Prostate gland (tissue), 2 donors: ENCODE measurements at places on chromosomes 6 and 20.

GRCh38 chr20:33257237-33257636 is 21.4 kb downstream of the BPIFA1 start:
- no peak for DNase-seq

GRCh38 chr6:163780994-163781393 is 366.5 kb downstream of the QKI start:
- peak; percentile 13 for DNase-seq

GRCh38 chr6:1767481-1768246 is 157.9 kb downstream of the FOXC1 start:
- DNase-seq, result no peak

DNA sequence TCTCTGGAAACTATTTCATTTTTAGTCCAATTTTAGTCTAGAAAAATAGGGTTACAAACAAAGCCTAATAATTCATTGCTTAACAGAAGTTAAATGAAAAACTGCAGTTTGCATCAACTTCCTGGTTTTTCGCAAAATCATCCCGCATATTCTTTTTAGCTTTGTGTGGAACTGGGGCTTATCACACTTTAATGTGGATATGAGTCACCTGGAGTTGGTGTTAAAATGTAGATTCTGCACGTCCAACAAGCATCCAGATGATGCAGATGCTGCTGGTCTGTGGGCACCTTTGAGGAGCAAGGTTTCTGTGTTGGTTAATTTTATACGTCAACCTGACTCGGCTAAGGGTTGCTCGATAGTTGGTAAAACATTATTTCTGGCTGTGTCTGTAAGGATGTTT is 126.1 kb downstream of the PLCB4 start:
- DNase-seq, result no peak

- DNase-seq, result no peak
Observed at GRCh38 chr6:63573899-63574553, 1.7 kb downstream of the LOC128125822 start.

DNA sequence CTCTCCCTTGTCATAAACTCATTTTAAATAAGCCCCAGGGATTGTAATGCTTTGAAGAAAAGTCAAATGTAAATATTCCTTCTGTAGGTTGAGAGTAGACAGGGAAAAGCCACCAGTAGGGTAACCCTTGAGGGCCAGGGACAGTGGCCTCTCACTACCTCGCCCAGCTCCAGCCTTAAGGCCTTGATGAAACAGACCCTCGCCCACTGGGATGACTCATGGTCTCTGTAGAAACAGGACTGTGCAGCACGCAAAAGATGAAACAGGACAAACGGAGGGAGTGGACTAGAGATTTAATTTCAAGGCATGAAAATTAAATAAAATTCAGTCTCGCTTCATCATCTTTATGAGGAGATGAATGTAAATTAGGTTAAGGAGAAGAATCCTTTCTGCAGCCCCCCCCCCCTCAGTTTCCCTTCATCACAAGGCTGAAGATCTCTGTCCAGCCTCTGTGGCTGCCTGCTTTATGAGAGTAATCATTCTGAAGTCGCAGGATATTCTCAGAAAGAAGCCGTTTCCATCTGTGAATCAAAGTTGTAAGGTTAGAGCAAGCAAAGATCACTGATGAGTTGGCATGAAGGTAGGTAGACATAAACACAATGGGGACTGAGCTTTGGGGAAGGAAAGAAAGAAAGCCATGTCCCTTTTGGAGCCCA is 60.4 kb downstream of the TMEM200A start:
- DNase-seq, result no peak
